ENCODE measurements at places on chromosomes 16 and 17.

DNA sequence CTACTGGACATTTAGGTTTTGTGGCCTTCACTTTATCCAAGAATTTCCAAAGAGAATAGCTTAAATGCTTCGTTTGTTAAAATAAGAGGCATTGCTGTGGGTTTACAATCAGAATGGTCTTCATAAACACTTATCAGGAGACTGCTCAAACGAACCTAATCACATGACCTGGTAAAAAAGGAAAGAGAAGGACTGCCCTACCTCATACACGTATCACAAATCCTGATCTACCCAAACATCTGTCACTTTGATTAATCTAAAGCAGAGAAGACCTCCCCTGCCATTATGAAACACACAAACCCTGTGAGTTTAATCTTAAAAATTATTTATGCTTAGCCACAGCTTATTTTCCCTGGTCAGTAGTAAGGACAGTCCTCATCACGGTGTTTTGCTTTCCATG, 76.6 kb downstream of the PARN start:
- DNase-seq = no peak

GRCh38 chr17:49873466-49873865, 25.6 kb upstream of the TAC4 start:
- no peak for DNase-seq

- DNase-seq = no peak
These were observed 5.9 kb upstream of the MAP2K3 start for GRCh38 chr17:21278450-21279197.

GRCh38 chr17:30222721-30223175, 12.7 kb downstream of the SLC6A4 start:
- no peak for DNase-seq

- peak; percentile 78 for DNase-seq
These were observed 7.3 kb upstream of the CBX8 start for GRCh38 chr17:79803997-79804855.

- DNase-seq = no peak
These were observed 15.0 kb downstream of the CENPX start for GRCh38 chr17:82007495-82008257.

DNA sequence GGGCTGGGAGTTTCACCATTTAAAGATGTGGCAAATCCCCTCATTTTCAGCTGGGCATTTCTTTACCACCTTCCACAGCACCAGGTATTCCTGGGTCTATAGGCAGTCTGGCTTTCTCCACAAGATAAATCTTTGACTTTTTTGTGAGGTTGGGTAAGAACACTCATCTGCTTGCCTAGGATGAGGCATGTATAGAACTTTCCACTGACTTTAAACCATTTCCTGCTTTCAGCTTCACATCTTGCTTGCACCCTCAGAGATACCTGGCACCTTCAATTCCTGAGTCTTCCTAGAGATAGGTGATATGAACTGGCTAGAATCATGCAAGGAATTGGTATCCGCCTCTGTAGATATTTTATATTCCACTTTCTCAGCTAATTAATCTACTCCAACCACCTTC, 27.9 kb downstream of the SMURF2 start:
- DNase-seq = no peak

DNA sequence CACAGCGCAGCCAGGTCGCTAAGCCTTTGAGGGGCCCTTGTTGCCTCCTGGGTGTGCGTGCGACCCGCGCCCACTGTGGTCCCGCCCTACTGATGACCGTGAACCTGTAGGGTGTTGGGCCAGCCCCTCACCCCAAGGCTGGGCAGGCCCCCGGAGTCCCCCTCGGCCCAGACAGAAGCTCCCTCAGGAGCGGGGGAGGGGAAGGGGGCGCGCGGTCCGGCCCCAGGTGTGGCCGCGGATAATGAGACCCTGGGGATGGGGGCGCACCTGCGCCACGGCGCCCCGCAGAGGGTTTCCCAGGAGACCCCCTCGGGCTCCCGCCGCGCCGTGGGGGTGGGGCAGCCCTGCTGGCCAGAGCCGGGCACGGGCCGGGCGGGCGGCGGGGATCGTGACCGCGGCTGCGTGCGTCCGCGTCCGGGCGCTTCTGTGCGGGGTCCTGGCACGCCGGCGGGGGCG, 358 bp upstream of the ARHGDIG start:
- no peak for DNase-seq

DNA sequence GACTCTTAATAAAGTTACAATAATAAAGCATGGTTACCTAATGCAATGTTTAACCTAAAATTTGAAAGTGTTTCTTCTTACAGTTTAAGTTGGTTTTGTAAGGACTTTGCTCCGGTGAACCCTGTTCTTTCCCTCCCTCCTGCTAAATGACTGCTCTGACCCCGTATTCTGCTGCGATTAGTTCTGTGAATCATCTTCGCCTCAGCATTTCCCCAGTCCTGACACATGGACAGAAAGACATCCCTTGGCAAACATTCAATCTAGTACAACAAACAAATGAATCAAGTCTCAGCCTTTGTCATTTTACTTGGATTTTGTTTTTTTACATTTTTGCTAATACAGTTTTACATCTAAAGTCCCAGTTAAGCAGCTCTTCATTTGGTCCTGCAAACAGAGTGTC, 15.4 kb downstream of the KCNJ2 start:
- no peak for DNase-seq

- DNase-seq = no peak
These were observed 172.3 kb upstream of the IRX6 start for GRCh38 chr16:55151561-55152305.

DNA sequence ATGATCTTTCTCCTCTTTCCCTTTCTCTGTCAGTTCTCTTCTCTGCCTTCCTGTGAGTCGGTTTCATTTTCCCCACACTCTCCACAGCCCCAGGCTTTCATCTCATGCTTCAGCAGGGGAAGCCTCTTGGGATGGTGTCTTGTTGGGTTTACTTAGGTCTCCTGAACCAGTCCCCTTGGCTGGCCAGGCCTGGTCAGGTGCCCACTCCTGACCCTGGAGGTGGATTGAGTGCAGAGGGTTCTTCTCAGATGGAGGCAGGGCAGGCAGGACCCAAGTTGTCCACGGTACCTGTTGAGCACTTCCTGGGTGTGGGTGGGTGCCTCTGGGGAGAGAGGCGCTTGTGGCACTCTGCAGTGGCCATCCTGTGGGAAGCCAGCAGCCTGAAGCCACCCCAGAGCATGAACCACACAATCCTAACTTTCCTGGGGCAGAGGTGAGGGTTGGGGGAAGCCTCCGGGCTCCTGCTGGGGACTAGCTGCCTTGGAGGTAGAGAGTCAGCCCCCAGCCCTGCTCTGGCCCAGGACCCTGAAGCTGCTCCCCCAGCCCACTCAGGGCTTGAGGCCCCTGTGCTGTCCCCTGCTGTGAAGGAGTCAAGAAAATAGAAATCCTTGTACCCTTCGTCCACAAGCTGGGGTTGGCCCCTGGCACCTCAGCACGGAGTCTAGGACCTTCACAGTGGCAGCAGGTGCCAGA, 2.0 kb upstream of the RAP1GAP2 start:
- DNase-seq = no peak

- DNase-seq = no peak
These were observed 14.3 kb downstream of the TMEM100 start for GRCh38 chr17:55708175-55708974.

GRCh38 chr17:44546671-44547606, 10.3 kb upstream of the FZD2 start:
- DNase-seq = no peak

DNA sequence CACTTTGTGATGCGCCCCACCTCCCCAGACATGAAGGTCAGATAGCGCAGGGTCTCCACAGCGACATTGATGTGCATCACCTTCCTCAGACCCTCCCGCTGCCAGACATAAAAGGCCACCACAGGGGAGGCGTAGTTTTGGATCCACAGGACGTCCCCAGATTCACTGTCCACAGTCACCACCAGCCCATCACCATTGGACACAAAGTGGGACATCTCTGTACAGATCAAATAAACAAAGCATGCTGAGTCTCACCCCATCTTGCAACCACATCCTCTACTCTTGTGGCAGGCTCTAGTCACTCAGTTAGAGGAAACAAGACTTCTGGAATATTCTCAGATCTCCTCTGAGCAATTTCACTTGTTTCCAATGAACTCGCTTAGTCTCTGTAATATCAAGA, 46.3 kb upstream of the ICAM2 start:
- no peak for DNase-seq

GRCh38 chr16:66265048-66265415, 101.5 kb upstream of the CDH5 start:
- no peak for DNase-seq

- no peak for DNase-seq
These were observed 44.1 kb downstream of the GTF3C1 start for GRCh38 chr16:27505297-27506236.

- no peak for DNase-seq
These were observed at the start of gene TMEM100 for GRCh38 chr17:55722742-55723487. Gene TMEM100, minus strand, starts transcription at chr17:55722864. Its CDS starts 1,794 bp downstream, at chr17:55721070.

DNA sequence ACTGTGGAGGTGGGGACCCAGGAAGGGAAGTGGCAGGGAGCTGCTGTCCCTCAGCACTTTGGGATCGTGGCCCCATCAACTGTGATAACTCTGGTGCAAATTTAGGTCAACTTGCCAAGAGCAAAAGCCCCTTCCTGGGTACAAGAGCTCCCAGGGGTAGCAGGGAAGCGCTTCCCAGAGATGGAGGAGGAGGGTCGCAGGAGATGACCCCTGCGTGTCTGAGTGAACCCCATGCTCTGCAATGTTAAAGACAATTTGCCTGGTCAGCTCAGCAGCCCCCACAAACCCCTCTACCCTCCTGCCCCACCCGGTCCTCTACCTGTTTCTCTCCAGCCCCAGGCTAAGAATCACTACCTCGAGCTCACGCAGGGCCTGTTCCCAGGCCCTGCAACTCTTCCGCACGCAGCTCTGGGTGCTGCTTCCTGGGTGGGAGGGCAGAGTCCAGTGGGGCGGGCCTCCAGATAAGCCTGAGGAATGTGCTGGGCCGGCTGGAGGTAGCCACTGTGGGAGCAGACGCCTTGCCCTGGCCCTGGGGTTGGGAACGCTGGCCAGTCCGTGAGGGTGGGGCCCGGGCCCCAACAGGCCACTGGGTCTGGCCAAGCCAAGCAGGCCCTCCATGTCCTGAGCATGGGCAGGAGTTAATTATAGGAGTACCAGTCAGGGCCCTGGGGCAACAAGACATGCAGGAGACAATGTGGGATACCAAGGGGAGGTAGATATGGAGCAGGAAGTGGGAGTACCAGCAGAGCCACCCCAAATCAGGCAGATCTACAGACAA, 6.1 kb downstream of the DOK4 start:
- DNase-seq = no peak

- DNase-seq = no peak
These were observed 5.8 kb upstream of the UTS2R start for GRCh38 chr17:82365606-82366295.

DNA sequence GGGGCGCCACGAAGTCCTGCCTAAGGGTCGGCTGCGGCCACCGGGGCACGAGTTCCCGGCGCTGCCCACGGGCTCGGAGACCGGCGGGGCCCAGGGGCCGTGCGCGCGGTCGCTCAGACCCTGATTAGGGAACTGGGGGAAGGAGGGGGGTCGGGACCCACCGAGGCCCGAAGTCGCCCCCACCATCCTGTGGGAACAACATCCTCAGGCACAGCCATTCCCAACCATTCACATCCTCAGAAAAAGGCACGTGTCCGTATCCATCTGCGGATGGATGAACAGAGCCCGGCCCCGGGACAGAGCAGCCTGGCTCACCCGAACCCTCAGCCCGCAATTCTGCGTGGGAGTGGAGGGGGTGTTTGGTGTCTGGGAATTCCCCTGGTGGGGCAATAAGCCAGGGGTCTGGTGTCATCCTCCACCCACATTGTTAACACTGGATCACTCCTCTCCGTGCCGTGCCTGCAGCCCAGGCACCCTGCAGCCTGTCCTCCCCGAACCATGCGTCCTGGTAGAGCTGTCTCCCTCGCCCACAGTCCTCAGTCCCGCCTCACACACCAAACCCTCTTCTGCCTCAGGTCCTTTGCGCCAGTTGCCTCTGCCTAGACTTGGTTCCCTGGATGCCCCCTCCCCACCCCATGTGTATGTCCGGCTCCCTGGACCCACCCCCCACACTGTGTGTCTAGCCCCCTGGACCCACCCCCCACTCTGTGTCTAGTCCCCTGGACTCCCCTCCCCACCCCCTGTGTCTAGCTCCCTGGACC, 789 bp upstream of the CCDC57 start:
- peak; percentile 79 for DNase-seq

DNA sequence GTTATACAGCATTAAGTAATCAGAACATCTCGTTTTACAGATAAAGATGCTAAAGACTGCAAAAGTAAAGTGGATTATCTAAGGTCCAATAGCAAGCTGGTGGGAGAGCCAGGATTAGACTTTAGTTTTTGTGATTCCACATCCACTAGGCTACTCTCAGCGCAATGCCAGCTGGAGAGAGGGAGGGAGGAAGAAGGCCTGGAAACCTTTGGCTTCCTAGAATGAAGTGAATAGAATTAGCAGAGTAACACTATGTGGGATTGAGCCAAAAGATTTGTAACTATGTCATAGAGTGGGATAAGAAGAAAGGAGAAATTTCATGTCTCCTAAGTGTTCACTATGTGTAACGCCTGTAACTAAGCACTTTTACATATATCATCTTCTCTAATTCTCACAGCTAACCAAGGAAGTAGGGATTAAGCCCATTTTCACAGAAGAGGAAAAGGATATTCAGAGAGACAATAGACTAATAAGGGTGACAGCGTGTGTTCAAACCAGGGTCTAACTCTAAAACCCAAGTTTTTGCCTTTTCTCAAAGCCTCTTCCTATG, 25.4 kb upstream of the NSRP1 start:
- no peak for DNase-seq

GRCh38 chr16:22888791-22889190, 74.8 kb downstream of the HS3ST2 start:
- DNase-seq = no peak

- DNase-seq = no peak
These were observed 51.2 kb downstream of the TTC19 start for GRCh38 chr17:16050844-16051243.

DNA sequence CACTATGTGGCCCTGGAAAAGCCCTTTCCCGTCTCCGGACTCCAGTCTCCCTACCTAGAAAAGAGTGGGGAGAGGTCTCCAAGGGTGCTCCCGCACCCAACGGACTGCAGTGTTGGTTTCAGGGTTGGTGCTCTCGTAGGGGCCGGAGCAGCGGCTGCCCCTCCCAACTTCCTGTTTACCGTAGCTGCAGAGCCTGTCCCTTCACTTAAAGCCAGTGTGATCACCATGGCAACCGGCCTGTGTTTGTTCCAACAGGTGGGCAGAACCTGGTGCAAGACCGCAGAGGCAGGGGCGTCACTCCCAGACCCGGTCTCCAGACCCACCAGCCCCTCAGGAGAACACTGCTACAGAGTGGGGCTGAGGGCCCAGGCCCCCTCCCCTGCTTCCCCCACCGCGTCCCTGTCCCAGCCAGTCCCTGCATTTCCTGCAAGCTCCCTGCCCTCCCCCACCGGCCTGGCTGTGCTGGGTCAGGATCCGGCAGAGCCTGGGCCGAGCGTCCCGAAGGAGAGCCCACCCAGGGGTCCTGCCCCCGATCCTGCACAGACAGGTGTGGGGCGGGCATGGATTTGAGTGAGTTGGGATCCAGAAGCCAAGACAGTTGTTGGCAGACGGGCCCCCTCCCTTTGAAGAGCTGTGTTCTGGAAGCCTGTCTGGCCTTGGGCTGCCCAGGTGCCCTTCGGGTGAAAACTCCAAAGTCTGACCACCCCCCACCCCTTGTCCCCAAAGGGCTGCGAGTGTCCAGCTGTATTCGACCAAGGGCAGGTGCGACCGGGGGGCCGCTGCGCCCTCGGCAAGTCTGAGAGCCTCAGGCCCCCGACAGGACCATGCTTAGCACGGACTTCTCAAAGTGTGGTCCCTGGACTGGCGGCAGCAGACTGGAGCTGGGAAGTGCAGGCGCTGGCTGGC, 1.5 kb upstream of the BAIAP3 start:
- DNase-seq = no peak
